ENCODE measurements at places on chromosomes 6 and 20.

- no peak for DNase-seq
Measured at GRCh38 chr6:30931969-30932645, at the start of gene SFTA2. Gene SFTA2 (minus strand): TSS chr6:30932170. CDS start chr6:30932096, 74 bp downstream.

DNA sequence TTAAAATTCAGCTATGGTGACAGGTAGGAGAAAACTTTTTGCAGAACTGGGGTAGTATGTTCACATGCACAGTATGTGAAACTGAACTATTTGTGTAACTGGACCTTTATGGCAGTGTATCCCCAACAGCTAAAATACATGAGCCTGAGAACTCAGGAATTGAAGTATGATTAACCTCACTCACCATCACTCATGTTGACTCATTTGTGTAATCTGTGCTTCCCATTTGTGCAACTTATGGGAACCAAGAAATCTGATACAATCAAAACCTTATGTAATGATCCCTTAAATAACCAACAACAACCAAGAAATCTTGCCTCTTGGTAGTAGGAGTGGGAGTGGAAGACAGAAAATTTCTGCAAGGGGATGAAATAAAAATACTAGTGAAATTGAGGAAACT lies 674.9 kb downstream of the HDGFL1 start:
- no peak for DNase-seq

GRCh38 chr20:46264391-46265266 lies 43.7 kb downstream of the CDH22 start:
- DNase-seq: no peak

DNA sequence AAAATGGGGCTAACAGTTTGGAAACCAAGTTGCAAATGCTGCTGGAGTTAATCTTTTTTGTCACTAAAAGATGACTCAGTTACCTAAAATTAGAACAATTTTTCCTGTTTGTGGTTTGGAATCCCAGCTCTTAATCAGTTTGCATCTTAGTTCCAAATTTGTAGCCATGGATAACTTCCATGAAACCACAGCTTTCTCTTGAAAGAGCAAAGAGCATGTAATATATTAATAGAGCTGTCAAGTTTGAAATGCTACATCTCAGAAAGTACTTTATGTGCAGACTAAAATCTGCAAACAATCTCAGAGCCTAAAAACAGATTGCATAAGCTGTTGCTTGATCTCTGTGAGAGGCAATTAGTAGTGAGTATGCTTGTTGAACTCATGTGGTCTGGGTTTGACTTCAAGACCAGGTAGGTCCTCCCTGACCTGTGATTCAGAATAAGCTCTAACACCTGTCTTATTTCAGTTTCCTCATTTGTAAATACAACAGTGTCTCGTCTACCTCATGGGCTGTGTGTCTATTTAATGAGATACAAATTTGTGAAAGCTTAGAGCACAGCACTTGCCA lies 23.5 kb downstream of the DHX35 start:
- peak; percentile 87 for DNase-seq

DNA sequence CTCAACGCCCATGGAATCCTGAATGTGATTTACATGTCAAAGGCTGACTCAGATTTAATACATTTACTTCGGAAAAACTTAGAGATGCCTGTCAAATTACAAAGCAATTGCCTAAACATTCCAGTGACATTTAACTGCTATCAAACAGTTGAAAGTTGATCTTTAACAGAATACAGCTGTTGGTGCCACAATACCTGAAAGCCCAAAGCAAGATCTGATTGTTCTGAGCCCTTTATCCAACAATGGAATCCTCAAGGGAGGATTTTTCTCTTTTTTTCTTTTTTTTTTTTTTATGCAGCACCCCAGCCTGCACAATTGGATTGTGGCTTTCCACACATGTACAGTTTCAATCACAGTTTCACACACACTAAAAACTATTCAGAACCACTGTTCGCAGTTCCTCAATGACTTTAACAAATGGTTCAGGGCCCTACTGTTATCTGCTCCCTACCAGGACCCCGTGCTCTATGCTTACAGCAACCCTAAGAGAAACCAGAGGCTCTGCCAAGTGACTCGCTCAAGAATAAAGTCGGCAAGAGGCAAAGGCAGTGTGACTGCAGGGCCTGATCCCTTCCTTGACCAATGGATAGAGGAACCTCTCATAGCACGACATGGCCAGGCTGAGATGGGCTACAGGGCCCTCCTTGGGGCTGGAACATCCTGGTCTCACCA lies 33.3 kb downstream of the EPB41L2 start:
- DNase-seq: no peak

DNA sequence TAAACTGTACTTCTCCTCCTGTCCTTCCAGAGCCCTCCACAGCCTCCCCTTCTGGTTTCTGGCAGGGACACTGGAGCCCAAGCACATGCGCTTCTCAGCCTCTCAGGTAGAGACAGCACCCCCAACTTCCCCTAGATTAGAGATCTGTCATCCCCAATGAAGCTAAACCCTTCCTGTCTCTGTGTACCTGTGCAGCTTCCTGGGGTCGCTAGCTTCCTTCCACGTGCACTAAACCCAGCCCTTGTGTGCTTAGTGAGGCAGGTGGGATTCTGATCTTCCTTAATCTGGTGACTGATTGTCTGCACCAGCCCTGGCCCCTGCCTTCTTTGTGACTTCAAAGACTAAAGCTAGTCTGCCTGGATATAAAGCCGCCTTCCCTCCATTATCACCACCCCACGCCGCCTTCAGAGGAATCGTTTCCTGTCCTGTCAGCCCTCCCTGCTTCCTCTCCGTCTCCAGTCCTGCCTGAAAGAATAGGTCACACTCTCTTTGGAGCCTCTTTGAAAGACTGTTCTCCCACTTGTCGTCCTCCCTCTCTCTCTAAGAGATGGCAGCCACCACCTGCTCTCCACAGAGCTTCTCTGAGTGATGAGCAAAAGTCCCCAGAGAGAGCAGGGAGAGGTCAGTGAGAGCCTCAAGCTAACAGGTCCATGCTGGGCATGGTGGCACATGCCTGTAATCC lies 27.5 kb downstream of the CAPN11 start:
- no peak for DNase-seq

- DNase-seq: no peak
Measured at GRCh38 chr20:44025756-44026155, 111.1 kb downstream of the TOX2 start.

All from SK-N-MC (cell line).